Gastroesophageal sphincter (tissue), 4 donors: ENCODE measurements at places on chromosomes 2 and 18. TPM values are rescaled to one million over a fixed set of nuclear protein-coding genes. Genes with fewer than 3 reads are reported as not detected.

Gene DNAH7
- total RNA-seq = 1.3 TPM

Gene SCN7A
- total RNA-seq = 67.4 TPM

Gene MYO3B
- total RNA-seq = not detected

Gene C18orf54
- total RNA-seq = 1.4 TPM

Gene FBXO36
- total RNA-seq = 2.2 TPM

DNA sequence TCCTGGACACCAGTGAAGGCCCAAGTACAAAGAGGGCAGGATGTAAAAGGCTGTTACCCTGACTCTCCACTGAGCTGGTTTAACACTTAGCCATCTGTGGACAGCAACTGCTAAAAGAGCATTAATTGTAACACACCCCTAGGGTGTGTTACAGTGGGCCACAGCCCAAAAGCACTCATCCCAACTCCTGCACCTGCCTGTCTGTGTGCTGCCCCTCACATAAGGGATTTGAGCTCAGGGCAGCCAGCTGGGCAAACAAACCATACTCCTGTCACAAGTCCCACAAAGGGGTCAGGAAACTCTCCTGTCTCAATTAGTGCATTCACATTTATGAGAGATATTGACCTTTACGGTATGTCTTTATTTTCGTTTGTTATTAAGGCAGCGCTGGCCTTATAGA, 833.1 kb upstream of the NXPH2 start:
- no peak for ATAC-seq

- ATAC-seq = no peak
These were observed 101.9 kb upstream of the CTDP1 start for GRCh38 chr18:79577451-79578395.

DNA sequence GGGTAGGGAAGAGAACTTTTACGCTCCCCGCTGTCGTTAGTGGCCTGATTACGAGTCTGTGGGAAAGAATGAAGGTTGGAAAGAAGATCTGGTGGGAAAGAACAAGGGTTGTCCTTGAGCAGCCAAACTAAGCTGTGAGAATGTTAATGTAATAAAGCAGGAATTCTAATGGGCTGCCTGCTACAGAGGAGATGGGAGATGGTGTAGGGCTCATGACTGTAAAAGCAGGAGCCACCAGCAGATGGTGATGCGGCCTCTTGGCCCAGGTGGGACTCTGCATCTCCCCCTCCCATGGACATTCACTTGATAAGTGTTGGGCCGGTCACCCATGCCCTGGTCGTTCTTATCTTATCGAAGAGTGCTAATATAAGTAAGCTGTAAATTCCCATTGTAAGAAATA, 150.0 kb downstream of the NEDD4L start:
- no peak for ATAC-seq

DNA sequence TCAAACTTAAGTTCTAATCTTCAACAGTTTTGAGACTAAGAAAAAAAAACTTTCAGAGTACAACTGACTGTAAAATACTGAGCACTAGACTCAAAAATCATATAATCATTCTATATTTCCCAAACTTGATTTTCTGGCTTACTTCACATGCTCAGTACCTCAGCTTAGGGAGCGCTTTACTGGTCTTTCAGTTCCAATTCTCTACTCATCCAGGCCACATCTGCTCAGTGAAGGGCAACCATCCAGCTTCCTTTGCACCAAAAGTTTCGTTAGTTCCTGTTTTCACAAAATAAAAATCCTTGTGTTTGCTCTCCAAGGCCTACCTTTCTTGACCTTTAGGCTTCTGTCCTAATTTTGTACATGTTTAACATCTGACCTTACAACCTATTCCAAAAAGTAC, 287.6 kb upstream of the LRRTM1 start:
- no peak for ATAC-seq

DNA sequence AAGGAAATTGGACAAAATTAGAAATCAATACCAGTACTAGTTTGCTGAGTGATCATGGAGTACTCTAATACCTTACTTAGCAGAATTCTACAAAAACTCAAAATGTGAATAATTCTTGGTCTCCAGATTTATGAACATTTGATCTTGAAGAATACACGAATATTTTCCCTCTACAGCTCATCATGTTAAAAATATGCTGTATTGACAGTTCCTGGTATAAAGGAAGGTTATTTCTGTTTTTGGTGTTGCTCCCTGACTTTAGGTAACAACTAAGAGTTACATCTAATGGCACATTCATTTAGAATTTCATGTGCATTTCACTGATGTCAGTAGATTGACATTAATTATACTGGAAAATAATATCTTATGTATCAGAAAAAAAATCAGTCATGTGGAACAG, 479.2 kb upstream of the PKDCC start:
- ATAC-seq = no peak

- ATAC-seq = no peak
These were observed 187.2 kb downstream of the TXNL1 start for GRCh38 chr18:56451188-56451587.

GRCh38 chr2:10225291-10226037, 77.2 kb upstream of the HPCAL1 start:
- ATAC-seq = peak; percentile 8

GRCh38 chr2:171310889-171311288, 122.9 kb downstream of the METTL8 start:
- ATAC-seq = no peak

DNA sequence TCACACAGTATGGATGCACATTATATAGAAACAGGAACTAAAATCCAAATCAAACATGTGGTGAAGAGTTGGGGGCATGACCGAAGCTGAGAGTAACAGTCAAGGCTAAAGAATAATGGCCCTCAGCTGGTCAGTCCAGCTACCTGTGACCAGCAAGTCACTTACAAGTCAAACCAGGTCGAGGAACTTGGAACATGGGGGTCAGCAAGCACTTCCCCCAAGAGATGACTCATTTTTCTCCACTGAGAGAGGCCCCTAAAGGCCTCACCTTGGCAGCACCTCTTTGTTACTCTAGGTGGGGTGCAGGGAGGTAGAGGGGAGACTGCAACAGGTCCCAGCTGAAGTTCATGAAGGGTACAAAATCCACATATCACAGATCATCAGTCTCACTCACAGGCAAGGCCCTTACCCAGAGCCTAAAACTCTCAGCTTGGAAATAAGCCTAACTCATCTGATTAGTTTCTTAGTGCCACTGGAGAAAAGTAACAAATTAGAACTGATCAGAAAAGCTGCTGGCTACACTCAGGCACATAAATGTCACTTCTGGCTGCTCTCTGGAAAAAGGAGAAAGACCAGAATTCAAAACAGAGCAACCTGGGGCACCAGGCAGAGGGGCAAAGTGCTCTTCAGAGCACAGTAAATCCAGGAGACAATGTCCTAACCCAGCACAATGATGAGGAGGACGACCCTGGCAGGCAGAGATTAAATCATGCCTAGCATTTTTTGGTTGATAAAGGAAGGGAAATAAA, 4.0 kb downstream of the SDC1 start:
- ATAC-seq = no peak

DNA sequence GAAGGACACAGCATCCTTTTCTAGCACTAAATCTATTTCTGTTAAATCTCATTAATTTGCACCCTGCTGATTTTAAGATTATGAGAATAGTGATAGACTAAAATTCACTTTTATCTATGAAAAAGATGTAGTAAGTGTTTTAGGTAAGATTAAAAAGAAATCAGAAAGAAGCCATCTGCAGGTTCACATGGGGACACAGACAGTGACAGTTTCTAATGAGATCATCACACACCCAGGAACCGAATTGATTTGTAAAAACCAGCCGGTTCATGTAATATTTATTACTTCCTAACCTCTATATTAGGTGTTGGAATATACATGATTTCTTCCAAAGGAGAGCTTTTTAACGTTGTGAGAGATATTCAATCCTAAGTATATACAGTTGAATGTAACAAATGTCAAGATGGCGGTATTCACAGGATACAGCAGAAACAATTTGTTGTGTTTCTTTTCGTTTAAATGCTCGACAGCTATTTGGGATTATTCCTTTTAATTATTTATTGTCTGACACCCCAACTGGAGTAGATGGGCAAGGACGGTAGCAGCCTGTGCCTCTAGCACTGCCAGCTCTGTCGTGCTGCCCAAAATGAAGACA, 223.4 kb downstream of the CCDC102B start:
- no peak for ATAC-seq
